Activated CD8-positive, alpha-beta memory T cell treated with anti-CD3 and anti-CD28 coated beads for 48 hours (primary cell): ENCODE measurements at places on chromosomes 5 and 9.

DNA sequence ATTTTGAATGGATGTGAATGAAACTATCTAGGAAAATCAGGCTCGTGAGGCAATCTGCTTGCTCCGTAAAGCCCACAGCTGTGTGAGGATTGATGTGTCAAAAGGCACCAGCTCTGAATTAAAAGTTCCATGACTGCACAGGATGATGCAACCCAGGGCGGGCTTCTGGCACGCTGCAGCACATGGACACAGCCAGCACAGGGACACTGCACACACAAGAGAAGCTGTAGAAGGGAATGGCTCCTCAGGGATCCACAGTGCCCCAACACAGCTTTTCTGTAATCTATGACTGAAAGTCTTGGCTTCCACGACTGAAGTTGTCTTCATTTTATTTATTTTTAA lies 151.0 kb downstream of the GCNT1 start:
- DNase-seq = no peak

GRCh38 chr5:107971846-107972245 lies 301.1 kb upstream of the EFNA5 start:
- DNase-seq = no peak

DNA sequence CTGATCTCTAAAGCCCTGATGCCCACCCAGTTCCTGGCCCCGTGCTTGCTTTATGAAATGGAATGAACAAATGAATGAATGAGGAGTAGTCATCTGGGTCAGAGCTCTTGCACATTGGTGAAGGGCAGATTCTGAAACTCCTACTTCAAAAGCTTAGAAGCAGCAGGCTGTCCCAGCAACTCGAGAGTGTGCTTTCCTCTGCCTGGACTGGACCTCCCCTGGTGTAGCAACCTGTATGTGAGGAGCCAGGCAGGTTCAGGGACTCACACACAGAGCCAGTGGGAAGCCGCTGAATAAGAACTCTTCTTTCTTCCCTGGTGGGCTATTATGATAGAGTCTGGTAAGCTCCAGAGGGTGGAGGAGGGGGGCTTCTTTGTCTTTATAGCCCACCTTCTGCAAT lies 396.4 kb downstream of the CDK5RAP2 start:
- no peak for DNase-seq

GRCh38 chr5:120538149-120538548 lies 74.0 kb downstream of the PRR16 start:
- DNase-seq = no peak

DNA sequence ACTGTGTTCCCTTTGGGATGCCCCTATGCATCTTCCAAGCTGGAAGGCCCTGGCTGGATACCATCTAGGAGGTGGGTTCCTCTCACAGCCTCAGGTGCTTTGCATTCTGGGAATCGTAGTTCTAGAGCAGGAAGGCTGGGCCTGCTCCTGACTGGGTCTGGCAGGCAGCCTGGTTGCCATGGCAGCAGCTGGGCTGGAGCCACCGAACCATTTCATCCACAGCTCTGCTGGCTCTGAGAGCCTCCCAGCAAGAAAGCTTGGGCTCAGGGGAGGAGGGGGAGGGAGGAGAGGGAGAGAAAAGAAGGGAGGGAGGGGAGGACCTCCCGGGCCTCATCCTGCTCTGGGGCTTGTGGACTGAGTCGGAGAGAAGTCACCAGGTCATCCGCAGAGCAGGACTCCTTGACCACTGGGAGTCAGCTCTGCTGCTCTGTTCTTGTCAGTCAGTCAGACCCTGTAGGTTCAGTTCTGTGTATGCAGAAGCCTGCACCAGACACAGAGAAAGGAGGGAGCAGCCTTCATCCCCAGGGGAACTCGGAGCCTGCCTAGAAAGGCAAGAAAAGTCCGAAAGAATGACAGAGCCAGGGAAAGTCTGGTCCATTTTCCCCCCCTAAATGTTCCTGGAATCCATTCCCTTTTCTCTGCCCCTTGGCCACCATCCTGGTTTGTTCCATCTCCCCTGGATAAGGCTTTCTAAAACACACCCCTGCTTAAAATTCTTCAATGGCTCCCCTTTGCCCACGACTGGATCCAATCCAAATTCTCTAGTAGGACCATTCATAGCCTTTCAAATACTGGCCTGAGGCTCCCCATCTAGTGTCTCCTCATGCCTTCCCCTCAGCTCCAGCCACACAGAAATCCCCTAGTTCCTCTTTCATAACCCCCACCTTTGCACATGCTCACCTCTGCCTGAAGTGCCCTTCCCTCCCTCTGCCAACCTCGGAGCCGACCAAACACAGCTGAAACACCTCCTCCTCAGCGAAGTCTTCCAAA lies 65.4 kb upstream of the ARAP3 start:
- DNase-seq = no peak

GRCh38 chr5:80793354-80793753 lies 138.6 kb upstream of the DHFR start:
- DNase-seq = no peak
